ENCODE measurements at places on chromosomes 5 and 9.

DNA sequence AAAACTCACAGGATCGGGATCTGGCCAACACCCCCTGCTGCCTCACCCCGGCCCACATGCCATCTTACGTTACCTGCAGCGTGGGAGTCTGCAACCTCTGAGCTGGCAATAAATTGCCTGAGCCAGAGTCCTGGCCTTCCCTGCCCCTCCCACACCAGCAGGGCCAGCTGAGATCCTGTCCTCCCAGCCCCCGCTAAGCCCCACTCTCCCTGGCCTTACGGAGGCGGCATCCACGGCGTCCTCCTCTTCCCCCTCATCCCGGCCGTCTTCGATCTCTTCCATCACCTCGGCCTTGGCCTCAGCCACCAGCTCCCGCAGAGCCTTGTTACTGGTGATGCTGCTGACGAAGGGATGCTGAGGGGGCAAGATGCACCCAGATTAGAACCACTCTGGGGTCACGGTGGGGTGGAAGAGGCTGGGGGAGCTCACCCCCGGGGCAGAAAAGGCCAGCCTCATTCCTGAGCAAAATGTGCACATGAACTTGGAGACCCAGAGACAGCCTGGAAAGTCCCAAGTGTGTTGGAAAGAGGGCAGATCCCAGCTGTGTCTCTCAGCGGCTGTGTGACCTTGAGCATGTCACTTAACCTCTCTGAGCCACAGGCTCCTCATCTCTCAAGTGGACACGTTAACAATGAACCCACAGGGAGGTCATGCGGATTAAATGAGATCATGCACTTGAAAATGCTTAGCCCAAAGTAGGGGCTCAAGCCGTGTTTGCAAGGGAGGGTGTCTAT is 89.9 kb upstream of the FBXW11 start:
- DNase-seq: no peak

DNA sequence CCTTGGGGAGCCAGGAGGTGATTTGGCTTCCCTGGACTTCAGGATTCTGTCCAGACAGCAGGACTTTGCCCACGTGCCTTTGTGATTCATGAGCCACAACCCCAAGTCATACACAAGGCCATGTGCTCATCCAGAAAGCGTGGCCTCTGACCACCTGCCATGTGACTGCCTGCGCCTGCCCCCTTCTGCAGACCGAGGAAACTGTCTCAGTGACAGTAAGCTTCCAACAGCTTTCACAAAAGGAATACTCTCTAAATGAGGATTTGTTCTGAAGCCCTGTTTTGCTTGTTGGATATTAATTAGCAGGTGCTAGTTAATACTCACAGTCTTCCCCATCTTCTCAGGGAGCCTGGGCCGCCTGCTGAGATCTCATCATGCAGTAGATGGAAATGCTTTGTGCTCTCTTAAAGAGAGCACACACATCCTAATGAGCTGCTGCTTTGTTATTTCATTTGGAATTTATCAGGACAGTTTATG is 36.9 kb upstream of the ANGPTL2 start:
- peak; percentile 59 for DNase-seq

DNA sequence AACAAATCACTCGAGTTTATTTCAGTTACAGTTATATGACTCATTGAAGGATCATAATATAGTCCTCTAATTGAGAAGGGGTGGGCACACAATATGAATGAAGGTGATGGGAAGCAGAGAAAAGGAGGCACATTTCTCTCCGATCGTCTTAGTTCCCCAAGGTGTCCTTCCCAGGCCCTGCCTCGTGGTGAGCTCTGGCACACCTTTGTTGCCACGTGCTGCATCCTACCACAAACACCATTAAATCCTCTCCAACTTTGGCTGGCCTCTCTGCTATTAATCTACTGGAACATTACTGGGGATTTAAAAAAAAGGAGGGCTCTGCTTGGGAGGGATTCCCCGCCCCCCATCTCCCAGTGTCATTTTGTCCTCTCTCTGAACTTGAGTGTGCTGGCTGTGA is 42.9 kb downstream of the CDH6 start:
- DNase-seq: no peak

DNA sequence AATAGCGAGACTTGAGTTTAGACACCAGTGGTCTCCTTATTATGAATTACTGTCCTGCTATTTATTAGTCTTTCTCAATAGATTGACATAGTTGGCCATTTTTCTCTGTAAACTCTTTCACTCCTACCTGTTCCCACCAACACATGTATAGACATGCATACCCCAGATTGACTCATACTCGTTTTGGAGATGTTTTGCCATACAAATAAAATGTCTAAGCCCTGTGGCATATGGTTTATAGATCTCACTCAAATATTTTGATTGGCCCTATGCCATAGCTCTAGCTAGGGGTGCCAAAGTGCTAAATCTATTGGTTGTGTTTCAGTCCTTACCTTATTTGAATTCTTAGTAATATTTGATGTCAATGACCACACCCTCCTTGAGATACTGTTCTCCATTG is 42.3 kb downstream of the CAMK4 start:
- DNase-seq: no peak

DNA sequence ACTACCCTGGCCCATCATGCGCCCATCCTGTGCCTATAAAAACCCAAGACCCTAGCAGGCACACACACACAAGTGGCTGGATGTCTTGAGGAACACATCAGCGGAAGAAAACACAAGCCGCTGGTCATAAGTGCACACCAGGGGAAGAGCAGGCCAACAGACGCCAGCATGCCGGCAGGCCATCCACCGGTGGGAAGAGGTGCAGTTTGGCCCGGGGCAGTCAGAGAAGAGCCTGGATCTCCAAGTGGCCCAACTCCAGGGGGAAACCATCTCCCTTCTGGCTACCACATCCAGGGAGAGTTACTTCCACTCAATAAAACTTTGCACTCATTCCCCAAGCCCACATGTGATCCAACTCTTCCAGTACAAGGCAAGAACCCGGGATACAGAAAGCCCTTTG is 2001.3 kb upstream of the NUDT12 start:
- no peak for DNase-seq
